ENCODE measurements at places on chromosomes 1 and 21.

DNA sequence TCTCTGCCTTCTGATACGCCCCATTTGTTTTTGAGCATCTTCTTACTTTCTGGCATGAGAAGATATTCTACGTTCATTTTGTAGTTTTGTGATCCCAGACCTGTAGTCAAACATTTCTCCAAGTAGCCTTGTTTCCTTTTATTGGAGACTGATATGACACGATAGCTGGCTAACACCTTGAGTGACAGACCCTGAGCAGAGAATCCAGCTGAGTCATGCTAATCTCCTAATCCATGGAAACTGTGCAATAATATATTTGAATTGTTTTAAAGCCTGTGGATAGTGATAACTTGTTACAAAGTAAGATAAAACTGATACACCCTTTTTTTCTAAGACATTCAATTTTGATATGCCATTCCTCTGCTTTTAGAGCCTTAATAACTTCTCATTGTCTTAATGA lies 1.2 kb upstream of the IFI44L start:
- no peak for DNase-seq

DNA sequence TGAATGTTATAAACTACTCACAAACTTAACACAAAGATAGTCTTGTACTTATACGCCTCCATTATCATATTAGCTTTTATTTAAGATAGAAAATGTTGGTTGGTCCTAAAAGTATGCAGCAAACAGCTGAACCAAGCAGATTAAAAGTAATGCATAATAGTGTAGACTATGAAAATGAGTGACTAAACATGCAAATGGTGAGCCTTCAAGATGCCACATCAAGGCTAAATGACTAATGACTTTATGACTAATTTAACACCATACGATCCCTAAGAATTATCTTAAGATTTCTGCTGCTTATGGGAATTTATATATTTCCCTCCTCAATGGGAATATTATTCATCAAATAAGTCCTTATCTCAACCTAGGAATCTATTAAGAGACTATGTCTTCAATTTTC lies 4.6 kb downstream of the GPATCH2 start:
- DNase-seq: no peak

DNA sequence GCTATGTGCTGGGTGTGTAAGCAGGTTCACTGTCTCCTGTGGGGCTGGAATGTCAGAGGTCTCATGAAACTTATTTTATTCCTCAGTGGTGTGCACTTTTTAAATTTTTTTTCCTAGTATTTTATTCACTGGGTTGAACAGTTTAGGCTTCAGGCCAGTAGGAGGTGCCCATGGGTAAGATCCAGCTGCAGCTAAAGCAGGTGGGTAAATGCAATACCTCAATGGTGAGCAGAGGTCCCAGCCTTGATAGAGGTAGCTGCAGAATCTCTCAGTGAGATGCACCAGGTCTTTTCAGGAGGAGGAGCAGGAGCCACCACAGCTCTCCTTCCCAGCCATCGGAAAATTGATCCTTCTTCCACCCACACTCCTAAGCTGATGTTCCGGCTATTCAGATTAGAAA lies 12.6 kb upstream of the OR6N2 start:
- DNase-seq: peak; percentile 3

DNA sequence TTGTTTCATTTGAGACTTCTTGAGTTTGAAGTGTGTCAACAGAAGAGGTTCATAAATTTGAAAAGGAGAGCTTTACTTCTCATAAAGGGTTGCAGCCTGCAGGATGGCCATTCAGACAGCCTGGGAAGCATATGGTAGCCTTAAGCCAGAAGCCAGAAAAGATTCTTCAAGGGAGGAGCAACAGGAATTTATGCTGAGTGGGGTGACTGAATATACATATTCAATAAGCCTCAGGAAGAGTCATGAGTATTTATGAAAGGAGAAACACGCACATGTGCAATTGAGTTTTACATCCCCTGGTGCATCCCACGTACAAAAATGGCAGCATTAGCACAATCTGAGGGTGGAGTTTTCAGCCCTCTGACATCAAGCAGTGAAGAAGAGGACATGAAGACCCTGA lies 290.2 kb downstream of the KCTD3 start:
- DNase-seq: no peak

DNA sequence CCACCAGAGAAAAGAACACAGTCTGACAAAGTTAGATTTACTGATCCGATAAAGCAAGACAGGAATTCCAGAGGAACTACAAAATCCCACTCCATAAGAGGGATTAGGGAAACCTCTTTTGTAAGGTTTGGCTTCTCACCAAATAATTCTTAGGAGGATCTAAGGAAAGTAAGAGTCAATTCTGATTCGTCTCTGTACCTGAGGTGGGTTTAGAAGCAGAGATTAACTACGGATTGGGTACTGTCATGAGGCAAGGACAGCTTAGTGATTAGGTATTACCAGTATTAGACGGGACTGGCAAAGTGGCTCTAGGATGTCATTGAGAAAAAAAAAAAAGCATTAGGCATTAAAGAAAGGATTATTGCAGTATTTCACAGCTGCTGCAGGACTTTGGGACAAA lies 371.7 kb upstream of the BRINP3 start:
- DNase-seq: no peak

- DNase-seq: no peak
Observed at GRCh38 chr1:31483012-31483946, 70.3 kb downstream of the SERINC2 start.

GRCh38 chr1:168246506-168246905 lies 20.7 kb downstream of the SFT2D2 start:
- DNase-seq: no peak

GRCh38 chr1:8848663-8849386 lies 29.7 kb downstream of the ENO1 start:
- peak; percentile 23 for DNase-seq

DNA sequence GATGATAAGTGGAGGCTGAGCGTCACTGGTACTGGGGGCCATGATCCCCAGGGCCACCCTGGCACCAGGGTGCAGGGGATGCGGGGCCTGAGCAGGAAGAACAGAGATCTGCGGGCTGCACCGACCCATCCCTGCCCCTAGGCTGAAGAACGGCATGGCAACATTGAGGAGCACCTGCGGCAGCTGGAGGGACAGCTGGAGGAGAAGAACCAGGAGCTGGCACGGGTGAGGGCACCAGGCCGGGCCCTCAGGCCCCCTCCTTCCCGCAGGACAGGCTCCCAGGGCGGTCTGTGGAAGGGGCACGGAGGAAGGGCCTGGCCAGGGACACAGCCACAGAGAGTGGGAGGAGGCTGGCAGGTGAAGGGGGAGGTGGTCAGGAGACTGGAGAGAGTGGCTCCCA lies 21.8 kb downstream of the PPFIA4 start:
- no peak for DNase-seq

- DNase-seq: no peak
Observed at GRCh38 chr1:180155182-180155682, 563 bp downstream of the QSOX1 start.

GRCh38 chr1:94806441-94806871 lies 13.7 kb upstream of the SLC44A3 start:
- DNase-seq: no peak

GRCh38 chr21:46666941-46667740 lies 31.7 kb downstream of the PRMT2 start:
- DNase-seq: no peak

GRCh38 chr1:208206092-208206698 lies 38.0 kb downstream of the PLXNA2 start:
- DNase-seq: no peak

DNA sequence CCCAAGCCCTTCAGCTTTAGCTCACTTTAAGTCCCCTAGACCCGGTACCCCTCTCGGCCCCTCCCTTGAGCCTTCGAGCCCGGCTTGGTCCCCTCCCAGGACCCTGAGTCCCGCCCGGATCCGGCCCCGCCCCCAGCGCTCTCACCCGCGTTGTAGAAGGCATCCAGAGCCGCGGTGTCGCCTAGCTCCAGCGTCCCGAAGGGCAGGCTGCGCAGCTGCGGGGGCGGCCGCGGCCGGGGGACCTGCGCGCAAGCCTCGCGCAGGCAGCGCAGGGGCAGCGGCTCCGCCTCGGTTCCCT lies 699 bp downstream of the MAP3K6 start:
- DNase-seq: no peak

- no peak for DNase-seq
Observed at GRCh38 chr1:189859385-189859977, 618.2 kb downstream of the BRINP3 start.

DNA sequence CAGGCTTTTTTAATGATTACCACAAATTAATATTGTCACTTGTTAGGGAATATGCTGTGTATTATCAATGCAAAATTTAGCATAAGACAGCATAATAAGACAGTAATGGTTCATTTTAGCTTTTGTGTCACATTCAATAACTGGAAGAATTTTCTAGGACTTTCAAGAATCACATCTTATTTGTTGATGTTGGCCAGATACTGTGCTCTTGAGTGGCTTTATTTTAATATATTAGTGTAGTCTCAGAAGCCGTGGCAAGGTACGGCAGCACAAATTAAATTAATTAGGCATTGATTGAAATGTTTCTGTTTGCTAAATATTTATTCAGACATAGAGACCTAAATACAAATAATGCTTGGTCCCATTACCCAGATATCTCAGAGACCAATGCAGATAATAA lies 10.4 kb downstream of the IFI44L start:
- no peak for DNase-seq
